SK-N-DZ (cell line): ENCODE measurements at places on chromosomes 7 and 10.

DNA sequence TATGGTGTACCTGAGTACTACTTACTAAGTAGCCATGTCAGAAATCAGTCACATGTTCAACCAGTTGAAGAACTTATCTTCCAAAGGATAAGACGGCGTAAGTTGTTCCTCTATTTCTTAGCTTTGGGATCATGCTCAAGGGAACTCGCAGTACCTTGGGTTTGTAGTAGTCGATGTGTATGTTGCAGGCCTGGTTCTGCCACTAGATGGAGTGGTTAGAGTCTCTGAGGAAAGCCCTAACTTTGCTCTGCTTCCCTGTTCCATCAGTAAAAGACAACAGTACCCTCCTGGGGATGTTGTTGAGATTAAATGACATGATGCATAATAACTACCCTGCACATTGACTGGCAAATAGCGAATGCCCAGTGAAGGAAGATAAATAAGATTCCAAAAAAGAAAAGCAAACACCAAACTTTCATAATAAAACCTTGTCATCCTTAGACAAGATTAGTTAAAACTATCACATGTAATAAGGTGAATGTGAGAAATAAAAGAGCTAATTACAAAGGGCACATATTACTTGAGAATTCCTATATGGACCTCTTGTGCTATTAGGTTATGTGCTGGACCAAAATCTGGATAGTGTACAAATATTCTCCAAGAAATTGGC lies 165.9 kb downstream of the ABCA13 start:
- no peak for DNase-seq

- DNase-seq = no peak
Observed at GRCh38 chr7:151744656-151745638, 132.0 kb downstream of the PRKAG2 start.

DNA sequence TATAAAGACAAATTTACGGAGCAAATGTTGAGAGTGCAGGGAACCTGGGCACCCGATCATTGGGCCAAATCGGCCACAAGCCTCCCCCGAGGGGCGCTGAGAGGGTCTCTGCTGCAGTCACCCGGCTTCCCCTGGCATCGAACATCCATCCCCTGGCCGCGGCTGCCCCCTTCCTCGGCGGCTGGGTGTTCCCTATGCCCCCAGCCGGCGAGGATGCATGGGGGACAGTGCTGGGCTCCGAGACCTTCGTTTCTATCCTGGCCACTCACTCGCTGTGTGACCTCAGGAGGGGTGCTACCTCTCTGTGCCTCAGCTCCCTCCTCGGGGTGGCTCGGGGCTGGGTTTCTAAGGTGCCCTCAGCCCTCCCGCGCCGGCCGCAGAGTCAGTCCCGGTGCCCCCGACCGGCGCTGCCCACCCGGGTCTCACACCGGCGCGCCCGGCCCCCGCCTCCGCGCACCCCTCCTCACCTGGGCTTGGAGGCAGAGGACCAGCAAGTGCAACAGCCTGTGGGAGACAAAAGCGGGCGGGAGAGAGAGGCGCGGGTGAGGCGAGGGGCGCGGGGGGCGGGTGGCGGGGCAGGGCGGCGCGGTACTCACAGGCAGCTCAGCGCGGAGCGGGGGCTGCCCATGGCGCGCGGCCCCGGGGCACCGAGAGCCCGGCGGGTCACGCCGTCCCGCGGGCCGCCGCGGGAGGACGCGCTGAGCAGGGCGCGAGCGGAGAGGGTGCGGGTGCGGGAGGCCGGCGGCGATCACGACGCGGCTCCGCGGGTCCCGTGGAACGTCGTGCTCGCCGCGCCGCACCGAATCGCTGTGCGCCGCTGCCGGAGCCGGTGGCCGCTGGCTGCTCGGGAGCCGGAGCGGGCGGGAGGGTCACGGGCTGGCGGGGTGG lies at the start of gene FGF8:
TSS of gene FGF8 (minus strand) at position 842 of the 888 bp plus-strand sequence. CDS start at position 628, 214 bp downstream.
- DNase-seq = no peak

DNA sequence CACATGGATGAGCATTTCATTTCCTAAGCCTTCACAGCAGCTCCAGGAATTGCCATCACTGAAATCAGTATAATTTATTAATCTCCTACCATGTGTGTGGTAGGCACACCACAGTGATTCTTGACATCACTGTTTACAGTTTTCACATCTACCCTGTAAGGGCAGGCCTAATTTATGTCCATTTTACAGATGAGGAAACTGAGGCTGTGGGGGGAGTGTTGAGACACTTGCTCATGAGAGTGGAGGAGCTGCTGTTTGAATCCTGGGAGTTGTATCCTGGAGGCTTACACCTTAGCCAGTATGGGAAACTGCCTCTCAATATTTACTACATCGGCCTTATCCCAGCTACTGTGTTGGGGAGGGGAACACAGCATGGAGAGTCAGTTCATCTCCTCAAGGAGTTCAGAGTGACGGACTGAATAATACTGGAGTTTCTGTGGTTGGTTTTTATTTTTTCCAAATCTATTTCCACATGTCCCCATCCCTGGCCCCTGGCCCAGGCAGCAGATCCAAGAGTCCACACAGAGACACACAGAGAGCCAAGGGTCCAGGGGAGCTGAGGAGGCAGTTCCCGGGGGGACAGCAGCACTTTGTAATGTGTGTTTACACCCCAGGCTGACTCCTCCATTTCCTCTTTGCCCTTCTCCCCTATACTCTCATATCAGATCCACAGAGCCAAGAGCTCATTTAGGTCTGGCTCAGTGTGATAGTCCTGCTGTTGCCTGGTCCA lies 13.2 kb downstream of the UBTD1 start:
- no peak for DNase-seq

GRCh38 chr10:1036341-1036791 lies 10.7 kb upstream of the IDI2 start:
- DNase-seq = no peak

DNA sequence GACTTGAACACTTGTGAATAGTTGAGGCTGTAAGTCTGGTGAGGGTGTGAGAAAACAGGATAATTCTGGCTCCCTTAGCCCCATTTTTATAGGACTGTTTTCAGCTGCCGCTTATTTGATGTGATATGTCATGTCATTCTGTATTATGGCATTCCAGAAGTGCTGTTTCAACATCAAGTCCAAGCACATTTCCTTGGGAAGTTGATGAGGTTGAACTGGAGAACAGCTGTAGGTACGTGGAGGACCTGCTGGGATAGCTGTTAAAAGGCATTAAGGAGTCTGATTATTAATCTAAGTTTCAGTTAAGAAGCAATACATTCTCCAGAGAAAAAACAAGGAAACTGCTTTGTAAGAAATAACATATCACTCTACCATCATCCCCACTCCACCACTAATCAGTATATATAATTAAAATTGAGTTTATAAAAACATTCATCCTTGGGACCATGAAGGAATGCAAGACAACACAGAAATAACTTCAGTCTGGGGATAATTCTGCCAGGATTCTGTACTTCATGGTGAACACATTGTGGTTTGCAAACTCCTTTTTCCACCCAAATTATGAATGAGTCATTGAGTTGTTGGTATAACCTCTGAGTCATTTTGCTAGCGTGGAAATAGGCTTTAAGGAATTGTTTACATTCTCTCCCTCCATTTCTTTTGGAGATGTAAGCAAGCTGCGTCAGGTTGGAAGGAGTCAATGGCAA lies 39.9 kb upstream of the TMEM229A start:
- no peak for DNase-seq

- no peak for DNase-seq
Observed at GRCh38 chr7:158311791-158312190, 275.8 kb downstream of the PTPRN2 start.

DNA sequence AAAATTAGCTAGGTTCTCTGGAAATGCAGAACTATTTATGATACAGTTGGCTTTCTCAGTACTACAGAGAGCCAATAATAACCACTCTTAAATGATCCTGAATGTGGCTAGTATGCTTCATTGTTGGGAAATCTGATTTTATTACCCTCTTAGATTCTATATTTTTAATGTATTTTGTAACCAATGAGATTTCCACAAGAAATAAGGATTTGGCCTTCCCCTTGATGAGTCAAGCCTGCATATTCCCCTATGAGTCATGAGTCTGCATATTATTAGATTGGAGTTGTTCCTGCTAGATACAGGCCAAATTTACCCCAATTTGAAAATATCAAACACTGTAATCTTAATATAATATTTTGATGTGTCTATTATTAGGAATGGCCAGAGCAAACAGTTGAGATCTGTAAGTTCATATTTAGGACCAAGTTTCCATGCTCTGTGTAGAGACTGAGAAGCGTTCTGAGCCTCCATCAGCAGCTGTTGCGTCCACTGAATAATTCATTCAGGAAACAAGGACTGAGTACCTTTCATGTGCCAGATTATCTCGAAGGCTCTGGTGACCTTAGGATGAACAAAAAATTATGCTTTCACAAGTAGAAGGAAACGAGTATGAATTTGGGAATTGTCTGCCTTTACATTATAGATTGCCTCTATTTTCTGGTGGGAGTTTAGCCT lies 793.4 kb downstream of the NRG3 start:
- no peak for DNase-seq

DNA sequence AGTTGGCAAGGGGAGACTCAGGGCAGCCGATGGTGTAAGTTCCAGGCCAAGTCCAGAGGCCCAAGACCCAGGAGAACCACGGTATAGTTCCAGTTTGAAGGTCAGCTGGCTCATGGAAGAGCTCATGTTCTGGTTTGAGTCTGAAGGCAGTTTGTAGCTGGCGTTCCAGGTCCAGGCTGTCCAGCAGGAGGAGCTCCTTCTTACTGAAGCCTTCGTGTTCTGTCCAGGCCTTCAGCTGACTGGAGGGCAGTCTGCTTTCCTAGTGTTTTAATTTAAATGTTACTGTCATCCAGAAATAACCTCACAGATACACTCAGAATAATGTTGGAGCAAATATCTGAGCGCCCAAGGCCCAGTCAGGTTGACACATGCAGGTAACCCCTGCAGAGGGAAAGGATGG lies 4.2 kb downstream of the SUN1 start:
- peak; percentile 20 for DNase-seq

DNA sequence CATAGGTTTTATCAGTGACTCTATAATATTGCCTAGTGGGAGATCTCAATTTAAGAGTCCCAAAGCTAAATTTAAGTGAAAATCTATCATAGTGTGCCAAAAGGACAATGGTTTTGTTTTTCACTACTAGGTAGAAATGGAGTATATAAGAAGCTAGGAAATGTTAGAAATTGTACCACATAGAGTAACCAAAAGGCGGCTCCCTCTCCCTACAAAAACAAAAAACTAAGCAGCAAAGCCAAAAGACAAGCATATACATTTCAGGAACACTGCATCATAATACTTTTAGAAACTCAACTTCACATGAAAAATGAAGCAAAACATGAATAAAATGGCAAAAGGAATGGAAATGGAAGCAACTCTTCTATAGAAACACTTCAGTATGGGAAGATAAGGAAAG lies 271.6 kb downstream of the CACNA2D1 start:
- no peak for DNase-seq

GRCh38 chr10:124197371-124198124 lies 104.2 kb upstream of the CHST15 start:
- DNase-seq = no peak

DNA sequence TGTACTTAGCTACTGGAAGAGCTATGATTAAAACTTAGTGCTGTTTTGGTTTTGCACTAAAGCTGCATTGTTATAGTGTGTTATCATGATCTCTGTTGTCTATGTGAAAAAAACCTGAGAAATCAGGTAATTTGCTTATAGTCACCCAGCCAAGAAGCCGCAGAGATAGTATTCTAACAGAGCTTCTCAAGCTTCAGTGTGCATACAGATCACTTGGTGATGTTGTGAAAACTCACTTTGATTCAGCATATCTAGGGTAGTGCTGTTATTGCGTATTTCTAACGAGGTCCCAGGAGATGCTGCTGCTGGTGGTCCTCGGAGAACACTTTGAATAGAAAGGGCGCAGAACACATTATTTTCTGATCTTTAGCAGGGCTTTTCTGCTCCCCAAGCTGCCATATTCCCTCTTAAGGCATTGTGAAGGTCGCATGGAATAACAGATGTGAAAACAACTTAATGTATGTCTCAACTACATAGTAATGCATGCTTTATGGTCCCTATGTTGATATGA lies 68.4 kb upstream of the PDCD4 start:
- DNase-seq = no peak

- no peak for DNase-seq
Observed at GRCh38 chr10:47347303-47347675, 874 bp upstream of the RBP3 start.
